ENCODE measurements at places on chromosomes 6 and 20.
A peak's percentile ranks its signal among the peaks of the same experiment; 100 is the strongest.

- H3K27me3 ChIP-seq, result no peaks in the 10 kb centered on the region
- no peaks in the 10 kb centered on the region for H3K4me1 ChIP-seq
- H3K4me3 ChIP-seq, result no peak overlapping the region
- H3K36me3 ChIP-seq, result no peaks in the 10 kb centered on the region
Observed at GRCh38 chr6:9646342-9647070, 768.4 kb downstream of the TFAP2A start.

DNA sequence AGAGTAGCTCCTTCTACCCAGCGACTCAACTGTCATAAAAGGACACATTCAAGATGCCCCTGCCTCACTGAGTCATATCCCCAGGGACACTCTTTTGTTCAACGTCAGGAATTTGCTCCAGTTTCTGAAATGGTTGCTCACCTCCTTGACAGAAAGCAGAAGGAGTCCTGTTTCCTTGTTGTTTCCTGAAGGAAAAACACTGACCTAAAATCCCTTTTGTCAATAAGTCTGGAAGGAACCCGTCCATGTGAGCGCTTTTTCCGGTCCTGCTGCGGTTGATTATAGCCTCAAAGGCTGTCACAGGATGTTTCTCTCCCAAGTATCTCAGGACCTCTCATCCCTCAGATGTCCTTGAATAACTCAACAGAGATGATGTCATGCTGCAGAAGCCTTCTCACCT, 113.6 kb upstream of the PLEKHG1 start:
- H3K27ac ChIP-seq, result no peak overlapping the region
- DNase-seq, result no peak
- no peak overlapping the region for H3K4me3 ChIP-seq
- H3K27me3 ChIP-seq, result no peaks in the 10 kb centered on the region
- peaks cover 8% of the 10 kb centered on the region for H3K4me1 ChIP-seq

DNA sequence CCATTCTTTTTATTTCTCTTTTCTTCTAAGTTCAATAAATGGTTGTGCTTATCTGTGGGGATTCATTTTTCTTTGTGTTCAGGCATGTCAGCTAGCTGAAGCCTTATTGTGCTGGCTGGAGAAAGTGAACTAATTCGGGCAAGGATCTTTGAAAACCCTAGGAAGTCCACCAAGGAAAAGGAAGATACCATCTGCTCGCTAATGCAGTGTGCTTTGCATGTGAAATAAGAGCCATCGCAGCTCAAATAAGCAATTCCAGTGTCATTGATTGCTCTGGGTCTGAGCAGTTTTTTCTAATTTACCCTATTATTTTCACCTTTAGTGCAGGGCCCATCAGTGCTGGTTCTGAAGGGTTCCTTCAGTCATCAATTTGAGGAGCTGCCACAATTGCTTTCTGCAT, 309.4 kb upstream of the SOX4 start:
- H3K4me3 ChIP-seq, result no peak overlapping the region
- H3K27me3 ChIP-seq, result no peaks in the 10 kb centered on the region
- peaks cover 14% of the 10 kb centered on the region for H3K4me1 ChIP-seq
- no peak for DNase-seq
- H3K27ac ChIP-seq, result no peak overlapping the region
- H3K36me3 ChIP-seq, result no peaks in the 10 kb centered on the region

DNA sequence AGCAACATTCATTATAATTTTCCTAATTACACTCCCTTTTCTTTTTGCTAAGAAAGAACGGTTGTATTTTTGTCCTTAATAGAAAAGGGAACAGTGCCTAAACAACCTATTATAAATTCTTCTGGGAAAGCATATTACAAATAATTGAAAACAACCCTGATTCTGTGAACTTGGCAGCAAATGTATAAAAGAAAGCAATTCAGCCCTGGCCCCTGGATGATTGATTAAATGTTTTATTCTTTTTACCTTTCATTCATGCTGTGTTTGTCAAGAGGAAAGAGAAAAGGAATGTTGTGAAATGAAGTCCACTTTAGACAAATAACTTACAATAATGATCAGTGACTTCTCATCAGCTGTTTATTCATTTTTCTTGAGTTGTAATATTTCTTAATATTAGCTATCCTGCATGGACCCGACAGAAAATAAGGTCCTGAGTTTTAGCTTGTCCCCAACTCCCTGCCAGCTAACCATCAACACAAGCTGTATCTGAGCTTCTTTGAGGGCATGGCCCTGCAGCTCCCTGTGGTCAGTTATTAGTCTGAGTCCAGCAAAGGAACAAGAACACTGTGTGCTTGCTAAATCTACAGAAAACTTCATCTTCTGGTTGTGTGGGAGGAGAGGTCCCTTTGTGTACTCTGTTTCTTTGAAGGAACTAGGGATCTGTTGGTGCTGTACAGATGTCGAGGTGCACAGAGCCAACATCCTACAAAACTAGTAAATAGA, 248.2 kb downstream of the LAMA2 start:
- no peak overlapping the region for H3K27ac ChIP-seq
- H3K27me3 ChIP-seq, result peaks cover 3% of the 10 kb centered on the region
- no peaks in the 10 kb centered on the region for H3K4me1 ChIP-seq
- no peak for DNase-seq
- no peak overlapping the region for H3K4me3 ChIP-seq
- H3K36me3 ChIP-seq, result no peaks in the 10 kb centered on the region

DNA sequence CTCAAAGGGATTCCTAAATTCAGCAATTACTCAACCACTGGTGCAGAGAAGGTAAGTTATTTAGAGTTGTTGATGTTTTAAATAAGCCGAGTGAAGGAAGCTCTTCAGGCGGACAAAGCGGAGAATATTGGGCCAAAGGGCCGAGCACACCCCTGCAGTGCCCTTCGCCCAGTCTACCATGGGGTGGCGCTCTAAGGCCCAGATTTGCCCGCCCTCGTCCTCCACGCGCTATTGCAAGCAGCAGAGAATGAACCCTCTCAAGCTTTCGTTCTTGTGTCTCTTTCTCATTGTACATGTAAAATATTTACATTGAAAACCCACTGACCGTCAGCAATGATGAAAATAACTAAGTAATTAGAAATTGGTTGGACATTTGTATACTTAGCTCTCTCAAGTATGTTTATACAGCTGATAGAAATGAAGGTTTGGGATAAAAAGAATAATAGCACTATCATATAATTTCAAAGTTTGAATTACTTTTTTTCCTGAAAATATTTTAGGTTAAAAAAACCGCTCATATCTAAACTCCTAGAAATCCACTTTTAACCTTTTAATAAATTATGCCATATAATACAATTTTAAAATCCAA, 195.0 kb upstream of the CEP162 start:
- DNase-seq, result peak; percentile 76
- H3K4me1 ChIP-seq, result peaks cover 14% of the 10 kb centered on the region
- H3K4me3 ChIP-seq, result no peak overlapping the region
- no peak overlapping the region for H3K27ac ChIP-seq
- peaks cover 35% of the 10 kb centered on the region for H3K27me3 ChIP-seq

DNA sequence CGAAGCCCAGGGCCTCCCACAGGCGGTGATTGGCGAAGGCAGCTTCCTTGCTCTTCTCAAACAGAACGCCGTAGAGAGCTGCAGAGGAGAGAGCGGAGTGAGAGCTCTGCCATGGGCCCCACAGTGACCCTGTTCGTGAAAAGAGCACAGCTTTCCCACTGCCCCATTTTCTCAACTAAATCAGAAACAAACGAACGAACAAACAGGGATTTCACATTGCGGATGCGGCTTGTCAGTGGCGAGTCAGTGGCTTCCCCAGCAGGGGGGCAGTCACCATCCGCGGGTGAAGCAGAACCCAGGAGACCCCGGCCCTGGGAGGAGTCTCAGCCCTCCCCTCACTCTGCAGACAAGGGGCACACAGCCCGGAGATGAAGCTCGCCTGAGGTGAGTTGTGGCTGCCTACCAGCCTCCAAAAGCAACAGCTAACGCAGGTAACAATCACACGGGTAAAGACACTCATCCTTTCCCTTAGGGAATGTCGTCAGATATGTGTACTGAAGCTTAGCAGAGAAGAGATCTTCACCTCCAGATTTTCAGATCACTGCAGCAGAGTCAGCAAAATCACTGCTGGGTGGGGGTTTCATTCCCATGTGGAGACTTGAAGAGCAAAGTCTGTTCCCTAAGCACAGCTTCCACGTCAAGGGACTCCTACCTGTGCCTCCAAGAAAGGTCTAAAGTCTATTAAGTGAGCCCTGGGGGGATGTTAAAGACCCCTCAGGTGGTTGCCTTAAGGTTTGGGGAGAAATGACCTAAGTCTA, 51.2 kb upstream of the GPR31 start:
- peak overlapping the region; percentile 71 for H3K27ac ChIP-seq
- H3K27me3 ChIP-seq, result peaks cover 19% of the 10 kb centered on the region
- H3K4me3 ChIP-seq, result no peak overlapping the region

DNA sequence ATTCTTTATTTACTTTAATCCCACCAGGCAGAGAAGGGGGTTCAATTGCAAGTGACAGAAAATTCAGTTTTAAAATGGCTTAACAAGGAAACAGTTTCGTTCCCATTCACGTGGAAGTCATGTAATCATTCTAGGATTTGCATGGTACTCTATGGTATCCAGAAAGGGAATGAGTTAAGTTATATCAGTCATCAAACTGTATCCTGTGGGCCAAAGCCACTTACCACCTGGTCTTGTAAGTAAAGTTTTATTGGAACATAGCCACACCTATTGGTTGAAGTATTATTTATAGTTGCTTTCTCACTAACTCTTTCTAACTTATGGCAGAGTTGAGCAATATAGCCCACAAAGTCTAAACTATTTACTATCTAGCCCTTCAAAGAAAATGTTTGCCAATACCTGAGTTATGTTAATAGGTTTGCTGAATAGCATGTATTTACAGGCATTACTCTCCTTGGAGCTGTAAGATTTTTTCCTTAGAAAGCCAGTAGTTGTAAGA, 10.2 kb upstream of the MMS22L start:
- no peak overlapping the region for H3K4me3 ChIP-seq
- no peak for DNase-seq
- no peaks in the 10 kb centered on the region for H3K4me1 ChIP-seq
- H3K36me3 ChIP-seq, result no peaks in the 10 kb centered on the region
- no peaks in the 10 kb centered on the region for H3K27me3 ChIP-seq

GRCh38 chr20:43456809-43457639, 672 bp upstream of the SRSF6 start:
- peaks cover 22% of the 10 kb centered on the region for H3K36me3 ChIP-seq
- DNase-seq, result peak; percentile 79
- H3K4me1 ChIP-seq, result peaks cover 24% of the 10 kb centered on the region
- peak overlapping the region; percentile 99 for H3K27ac ChIP-seq
- peak overlapping the region; percentile 86 for H3K4me3 ChIP-seq

- H3K4me3 ChIP-seq, result peak overlapping the region; percentile 56
- no peak for DNase-seq
- H3K27ac ChIP-seq, result peak overlapping the region; percentile 99
- peaks cover 4% of the 10 kb centered on the region for H3K36me3 ChIP-seq
- no peaks in the 10 kb centered on the region for H3K27me3 ChIP-seq
Observed at GRCh38 chr6:167849846-167850459, 23.2 kb downstream of the AFDN start.

DNA sequence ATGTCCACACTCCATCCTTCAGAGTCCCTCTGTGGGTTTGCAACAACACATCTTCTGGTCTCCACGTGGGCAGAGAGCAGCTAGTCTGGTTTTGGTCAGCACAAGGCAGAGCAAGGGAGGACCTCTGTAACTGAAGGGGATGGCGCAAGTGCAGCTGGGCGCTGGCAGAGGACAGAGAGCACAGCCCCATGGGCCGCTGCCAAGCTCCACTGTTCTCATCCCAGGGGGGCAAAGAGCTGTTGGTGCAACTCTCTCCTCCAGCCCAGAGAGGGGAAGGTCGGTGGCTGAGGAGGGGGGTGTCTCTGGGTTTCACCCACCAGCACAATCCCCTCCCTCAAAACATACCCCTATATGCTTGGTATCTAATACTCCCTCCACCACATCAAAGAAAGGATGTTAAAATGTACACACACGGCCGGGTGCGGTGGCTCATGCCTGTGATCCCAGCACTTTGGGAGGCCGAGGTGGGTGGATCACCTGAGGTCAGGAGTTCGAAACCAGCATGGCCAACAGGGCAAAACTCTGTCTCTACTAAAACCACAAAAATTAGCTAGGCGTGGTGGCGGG, 9.1 kb downstream of the ATP9A start:
- DNase-seq, result no peak
- no peak overlapping the region for H3K4me3 ChIP-seq
- H3K4me1 ChIP-seq, result peaks cover 11% of the 10 kb centered on the region
- peaks cover 19% of the 10 kb centered on the region for H3K36me3 ChIP-seq
- H3K27ac ChIP-seq, result peak overlapping the region; percentile 73

DNA sequence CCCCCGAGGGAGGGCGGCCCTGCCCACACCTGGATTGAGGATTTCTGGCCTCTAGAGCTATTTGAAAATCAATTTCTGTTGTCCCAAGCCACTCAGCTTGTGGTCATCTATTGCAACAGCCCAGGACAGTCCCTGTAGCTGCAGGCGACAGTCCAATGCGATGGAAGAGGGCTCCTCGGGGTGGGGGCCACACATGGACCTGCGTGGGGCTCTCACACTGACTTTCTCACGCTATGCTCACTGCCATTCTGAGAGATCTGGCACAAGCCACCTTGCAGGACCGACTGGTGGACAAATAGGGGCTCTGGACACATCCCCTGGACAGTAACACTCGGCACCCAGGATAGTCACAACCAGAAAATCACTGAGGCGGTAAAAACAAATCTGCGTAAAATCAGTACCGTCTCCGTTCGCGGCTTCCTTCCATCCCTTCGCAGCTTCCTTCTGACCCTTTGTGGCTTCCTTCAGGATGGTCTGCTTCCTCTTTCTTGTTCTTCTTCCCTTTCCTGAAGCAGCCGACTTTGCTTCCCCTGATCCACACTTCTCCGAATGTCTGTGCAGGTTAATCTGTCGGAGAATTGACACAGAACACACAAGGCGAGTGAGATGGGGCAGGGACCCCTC, 21.8 kb downstream of the CTCFL start:
- H3K4me3 ChIP-seq, result no peak overlapping the region
- no peak overlapping the region for H3K27ac ChIP-seq
- no peak for DNase-seq
- no peaks in the 10 kb centered on the region for H3K4me1 ChIP-seq
- H3K36me3 ChIP-seq, result no peaks in the 10 kb centered on the region
- peaks cover 38% of the 10 kb centered on the region for H3K27me3 ChIP-seq

DNA sequence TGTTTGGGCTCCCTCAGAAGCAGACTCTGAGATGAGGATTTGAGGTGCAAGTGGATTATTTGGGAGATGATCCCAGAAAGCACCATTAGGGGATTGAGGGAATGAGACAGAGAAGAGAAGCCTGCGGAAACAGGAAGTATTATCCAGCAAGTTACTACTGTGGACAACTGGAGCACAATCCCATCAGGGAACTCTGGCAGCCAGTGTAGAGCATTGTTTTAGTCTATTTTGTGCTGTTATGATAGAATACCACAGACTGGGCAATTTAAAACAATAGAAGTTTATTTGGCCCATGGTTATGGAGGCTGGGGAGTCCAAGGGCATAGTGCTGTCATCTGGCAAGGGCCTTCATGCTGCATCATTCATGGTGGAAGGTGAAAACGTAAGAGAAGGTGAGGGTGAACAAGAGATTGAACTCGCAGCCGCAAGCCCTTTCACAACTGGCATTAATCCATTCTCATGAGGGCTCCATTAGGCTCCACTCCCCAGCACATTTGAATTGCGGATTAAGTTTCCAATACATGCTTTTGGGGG, 43.5 kb upstream of the SLC9A8 start:
- no peak for DNase-seq
- H3K27me3 ChIP-seq, result no peaks in the 10 kb centered on the region
- H3K4me1 ChIP-seq, result peaks cover 22% of the 10 kb centered on the region
- no peaks in the 10 kb centered on the region for H3K36me3 ChIP-seq
- H3K4me3 ChIP-seq, result no peak overlapping the region

- H3K27ac ChIP-seq, result no peak overlapping the region
- DNase-seq, result peak; percentile 54
- no peaks in the 10 kb centered on the region for H3K36me3 ChIP-seq
- H3K4me1 ChIP-seq, result no peaks in the 10 kb centered on the region
Observed at GRCh38 chr20:63183422-63184146, 32.3 kb downstream of the YTHDF1 start.

- H3K36me3 ChIP-seq, result peaks cover 6% of the 10 kb centered on the region
- no peaks in the 10 kb centered on the region for H3K27me3 ChIP-seq
- DNase-seq, result no peak
Observed at GRCh38 chr6:166465671-166466087, 82.9 kb upstream of the MPC1 start.
